ENCODE measurements at places on chromosomes 4 and X. TPM values are rescaled to one million over a fixed set of nuclear protein-coding genes. Genes with fewer than 3 reads are reported as not detected.

DNA sequence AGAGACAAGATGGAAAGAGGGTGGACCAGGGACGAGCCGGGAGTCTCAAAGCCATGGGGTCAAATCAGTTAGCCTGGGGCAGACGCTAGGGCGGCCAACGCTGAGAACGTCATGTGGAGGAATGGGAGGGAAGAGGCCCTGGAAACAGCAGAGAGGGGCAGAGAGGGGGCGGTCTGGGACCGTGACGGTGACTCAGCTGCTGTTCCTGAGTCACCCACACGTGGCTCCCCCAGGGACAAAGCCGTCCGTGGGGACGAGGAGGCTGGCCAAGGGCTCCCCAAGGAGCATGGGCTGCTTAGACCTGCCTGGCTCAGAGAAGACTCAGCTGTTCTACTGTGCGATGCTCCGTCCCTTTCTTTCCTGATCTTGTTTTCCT lies 108.4 kb upstream of the LRPAP1 start:
- no peak for DNase-seq

DNA sequence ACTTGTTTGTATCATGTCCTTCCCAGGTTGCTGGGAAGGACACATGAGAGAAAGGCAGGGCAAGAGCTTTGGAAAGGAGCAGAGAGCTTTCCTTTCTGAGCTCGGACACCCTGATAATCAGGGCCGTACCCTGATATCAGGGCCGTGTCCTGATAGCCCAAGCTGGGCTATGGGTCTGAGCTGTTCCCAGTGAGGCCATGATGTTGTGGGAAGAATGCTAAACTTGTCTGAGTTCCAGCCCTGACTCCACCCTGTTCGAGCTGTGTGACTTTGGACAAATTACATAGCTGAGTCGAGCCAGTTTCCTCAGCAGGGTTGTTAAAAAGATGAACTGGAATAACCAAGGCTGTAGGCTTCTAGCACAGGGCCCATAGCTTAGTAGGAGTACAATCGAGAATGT lies 3.3 kb upstream of the CXCR3 start:
- no peak for DNase-seq

GRCh38 chr4:48761286-48761685 lies 18.8 kb downstream of the FRYL start:
- DNase-seq = no peak

Gene UBL4A
- 40.6 TPM for total RNA-seq

DNA sequence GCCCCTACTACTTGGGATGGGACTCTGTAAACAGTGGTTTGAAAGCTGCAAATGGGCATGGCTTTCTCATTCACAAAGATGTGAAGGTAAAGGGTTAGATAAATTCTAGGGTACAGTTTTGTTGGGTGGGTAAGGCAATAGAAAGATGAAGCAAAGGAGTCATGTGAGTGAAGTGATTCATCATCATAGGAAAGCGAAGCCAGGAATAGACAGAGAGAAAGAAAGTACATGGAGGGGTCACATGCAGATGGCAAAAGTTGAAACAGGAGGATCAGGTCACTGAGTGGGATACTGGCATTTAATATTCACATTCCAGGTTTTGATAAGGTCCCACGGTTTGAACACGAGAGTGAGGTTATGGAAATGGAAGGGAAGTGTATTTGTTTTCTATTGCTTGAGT lies 8.2 kb upstream of the ABCG2 start:
- no peak for DNase-seq

Gene IL21
- total RNA-seq = not detected

Gene SULT1B1
- 0.56 TPM for total RNA-seq

GRCh38 chr4:8919651-8920288 lies 48.1 kb upstream of the HMX1 start:
- DNase-seq = no peak

Gene SHROOM4
- 11.2 TPM for total RNA-seq

Gene SHROOM2
- 0.67 TPM for total RNA-seq

DNA sequence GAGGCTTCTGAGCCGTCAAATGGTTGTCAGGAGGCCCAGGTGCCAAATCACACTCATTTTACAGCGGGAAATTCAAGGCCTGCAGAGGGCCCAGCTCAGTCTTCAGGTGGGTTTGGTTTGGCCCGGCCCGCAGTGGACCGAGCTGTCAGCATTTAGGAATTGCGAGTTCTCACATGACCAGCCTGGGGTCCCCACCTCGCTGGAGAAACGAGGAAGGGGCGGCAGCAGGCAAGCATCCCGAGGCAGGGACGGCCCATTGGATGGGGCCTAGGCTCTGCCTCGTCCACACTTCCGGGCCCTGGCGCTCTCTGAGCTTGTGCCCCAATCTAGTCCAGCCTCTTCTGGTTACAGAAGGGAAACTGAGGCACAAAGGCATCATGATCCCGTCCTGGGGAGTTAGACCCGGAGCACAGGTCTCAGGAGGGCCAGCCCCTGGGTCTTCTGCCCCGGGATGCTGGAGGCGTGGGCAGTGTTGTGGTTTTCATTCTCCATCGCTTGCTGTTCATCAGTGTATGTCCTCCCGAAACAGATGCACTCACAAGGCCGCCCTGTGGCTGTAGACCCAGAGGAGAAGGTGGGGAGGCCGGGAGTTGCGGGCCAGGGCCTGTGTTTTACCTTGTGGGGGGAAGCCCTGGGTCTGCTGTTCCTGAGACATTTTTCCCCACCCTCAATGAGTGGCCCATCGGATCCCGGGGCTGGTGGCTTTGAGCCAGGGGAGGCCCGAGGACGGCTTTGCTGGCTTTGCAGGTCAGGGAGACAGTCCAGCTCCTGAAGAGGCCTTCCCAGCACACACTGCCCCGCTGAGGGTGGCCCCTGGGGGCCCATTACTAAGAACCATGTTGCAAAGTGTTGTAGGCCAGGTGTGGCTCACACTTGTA lies 8.9 kb downstream of the PSAPL1 start:
- peak; percentile 15 for DNase-seq

DNA sequence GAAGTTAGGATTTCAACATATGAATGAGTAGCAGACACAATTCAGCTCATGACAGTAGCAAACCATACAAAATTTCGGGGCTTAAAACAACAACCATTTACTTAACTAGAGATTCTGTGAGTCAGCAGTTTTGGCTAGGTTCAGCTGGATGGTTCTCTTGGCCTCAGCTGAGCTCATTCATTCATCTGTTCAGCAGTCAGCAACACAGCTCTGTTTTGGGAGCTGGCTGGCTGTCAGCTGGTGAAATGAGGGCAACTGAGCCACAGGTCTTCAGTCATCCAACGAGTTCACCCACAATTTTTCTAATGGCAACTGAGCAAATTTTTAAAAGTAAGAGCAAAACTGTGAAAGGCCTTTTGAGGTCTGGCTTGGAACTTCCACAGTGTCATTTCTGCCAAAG lies 2005.1 kb upstream of the AGA start:
- no peak for DNase-seq

DNA sequence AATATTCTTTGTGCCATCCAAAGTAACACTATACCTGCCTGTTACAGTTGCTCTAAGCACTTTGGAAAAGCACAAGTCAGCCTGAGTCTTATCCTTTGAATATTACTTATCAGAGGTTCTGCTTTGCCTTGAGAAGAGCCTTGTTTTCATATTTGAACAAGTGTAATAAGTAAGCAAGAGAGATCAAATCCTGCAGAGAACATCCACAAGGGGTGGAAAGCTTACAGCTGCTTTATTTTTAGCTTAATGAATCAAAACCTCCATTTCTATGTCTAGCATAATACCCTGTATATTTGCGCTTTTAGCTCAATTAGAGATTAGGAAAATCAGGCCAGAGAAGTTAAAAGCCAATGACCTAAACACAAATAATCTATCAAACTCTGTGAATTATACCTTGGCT lies 139.8 kb downstream of the CDS1 start:
- no peak for DNase-seq

DNA sequence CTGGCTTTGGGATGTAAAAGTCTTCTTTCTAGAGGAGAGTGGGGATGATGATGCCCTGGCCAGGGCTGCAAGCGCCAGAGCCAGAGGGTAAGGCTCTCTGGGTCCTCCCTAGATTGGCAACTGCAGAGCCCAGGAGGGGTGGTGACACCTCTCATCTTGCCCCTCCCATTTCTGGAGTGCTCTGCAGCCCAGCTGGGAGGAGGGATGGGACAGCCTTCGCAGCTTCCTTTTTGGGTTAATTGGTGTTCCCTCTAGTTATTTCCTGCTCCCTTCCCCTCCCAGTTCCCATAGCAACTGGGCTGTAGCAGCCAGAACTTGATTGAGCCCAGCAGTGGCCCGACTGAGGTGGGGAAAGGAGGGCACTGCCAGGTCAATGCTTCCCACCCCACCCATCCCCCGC lies 19.2 kb downstream of the NALF2 start:
- DNase-seq = peak; percentile 25

Gene MAGEA1
- not detected for total RNA-seq

GRCh38 chrX:120726294-120726693 lies 96.4 kb upstream of the C1GALT1C1 start:
- no peak for DNase-seq

DNA sequence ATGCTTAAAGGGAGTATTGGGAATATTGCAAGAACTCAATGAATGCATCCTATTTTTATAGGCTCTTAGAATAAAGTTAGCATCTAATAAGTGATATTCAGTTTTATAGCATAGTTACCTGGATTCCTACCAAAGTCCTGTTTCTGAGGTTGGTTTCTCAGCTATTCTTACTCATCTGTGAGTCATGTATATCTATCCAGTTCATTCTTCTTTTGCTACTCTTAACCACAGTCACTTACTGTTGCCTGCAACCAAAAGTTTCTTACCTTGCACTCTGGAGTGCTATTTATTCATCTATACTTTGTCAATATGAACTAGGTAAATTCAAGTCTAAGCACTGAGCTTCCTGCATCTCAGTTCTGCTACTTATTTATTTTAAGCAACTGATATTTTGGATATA lies 322.5 kb downstream of the HS3ST1 start:
- DNase-seq = no peak

DNA sequence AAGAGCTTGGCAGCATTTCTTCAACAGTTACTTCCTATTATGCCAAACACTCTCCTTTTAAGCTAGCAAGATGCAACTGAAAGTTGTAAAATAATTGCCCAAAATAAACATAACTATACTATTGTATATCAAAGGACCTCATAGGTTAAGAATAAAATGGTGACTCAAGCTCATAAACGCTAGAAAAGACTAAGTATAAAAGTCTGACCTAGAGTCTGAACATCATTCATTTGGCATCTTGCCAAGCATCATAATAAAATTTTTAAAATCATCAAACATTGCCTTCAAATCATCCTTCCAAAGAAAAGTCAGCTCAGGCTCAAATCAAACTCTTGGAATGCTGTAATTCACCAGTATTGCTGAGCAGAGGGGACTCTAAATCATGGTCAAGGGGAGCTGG lies 281.2 kb downstream of the QDPR start:
- DNase-seq = no peak

Gene MAML3
- total RNA-seq = 2.4 TPM

Gene CENPI
- 0.20 TPM for total RNA-seq

Gene CCNQ
- 36.9 TPM for total RNA-seq

DNA sequence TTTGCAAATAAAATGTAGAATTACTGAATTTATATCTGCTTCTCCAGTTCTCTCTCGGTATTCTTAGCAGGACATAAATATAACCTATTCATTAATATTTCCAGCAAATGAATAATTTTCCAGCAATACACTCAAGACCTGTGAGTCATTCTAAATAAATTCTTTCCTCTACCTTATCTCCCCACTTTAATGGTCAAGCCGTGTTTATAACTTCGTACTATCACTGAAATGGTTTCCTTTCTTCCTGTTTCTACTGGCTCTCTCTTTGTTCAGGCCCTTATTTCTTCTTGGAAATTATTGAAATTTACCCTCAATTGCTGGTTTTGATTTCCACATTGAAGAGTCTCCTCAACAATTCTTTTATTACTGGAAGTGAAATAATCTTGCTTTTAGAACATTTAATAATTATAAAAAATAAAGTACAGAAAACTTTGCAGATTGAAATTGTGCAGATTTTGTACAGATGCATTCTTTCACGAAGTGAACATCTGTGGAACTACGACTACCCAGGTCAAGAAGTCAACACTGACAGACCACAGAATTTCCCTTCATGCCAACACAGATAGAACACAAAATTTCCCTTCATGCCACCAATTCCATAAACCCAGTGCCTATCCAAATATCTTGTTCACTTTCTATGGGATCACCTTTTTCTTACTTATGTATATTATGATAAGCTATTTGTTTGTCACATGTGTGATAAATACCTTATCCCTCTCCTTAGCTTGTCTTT lies 205.7 kb downstream of the FAT4 start:
- DNase-seq = no peak

Gene SCLT1
- total RNA-seq = 11.4 TPM

DNA sequence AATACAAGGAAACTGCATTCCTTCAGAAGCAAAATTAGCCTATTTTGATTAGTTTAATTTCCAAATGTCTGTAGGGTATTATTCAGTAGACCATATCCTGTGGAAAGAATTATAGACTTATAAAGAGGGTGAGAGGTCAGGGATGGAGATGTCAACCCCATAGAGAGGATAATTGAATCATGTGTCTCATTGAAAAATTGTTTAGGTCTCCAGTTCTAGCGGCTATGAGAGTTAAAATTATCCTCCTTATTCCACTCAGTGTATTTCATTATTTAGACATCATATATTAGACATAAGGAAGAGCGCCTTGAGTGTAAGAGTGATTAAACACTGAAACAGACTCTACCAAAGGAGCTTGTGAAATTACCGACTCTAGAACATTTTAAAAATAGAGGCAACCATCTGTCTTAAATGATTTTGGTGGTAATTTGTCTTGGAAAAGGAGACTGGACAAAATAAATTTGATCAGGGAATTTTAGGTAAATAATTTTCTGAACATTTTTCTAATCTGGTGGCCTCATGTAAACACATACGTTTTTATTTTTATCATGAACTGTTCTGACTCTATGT lies 654.4 kb upstream of the TENM3 start:
- DNase-seq = no peak

GRCh38 chrX:2907295-2907694 lies 21.8 kb downstream of the ARSD start:
- DNase-seq = no peak

- DNase-seq = no peak
Measured at GRCh38 chr4:72679666-72680065, 110.6 kb upstream of the ADAMTS3 start.

Data from heart left ventricle (tissue), 16 donors.